Coronary artery (tissue), 2 donors: ENCODE measurements at places on chromosomes 5 and 9.

DNA sequence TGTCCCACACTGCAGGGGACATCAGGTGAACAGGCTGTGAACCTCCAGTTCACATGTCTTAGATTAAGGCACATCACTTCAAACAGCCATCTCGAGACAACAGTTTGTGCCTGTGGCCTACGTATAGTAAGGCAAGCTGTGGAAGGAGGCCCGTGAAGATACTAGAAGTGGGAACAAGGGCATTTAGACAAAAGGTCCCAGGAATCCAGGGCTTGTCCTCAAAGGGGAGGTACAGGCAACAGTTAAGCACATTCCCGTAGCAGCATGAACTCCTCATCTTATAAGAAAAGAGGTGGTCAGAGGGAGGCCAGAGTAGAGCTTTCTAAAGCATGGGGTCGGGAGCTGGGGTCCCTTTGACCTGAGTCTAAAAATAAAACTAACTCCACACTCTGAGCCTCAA, 122.5 kb upstream of the TRPM3 start:
- DNase-seq: no peak

DNA sequence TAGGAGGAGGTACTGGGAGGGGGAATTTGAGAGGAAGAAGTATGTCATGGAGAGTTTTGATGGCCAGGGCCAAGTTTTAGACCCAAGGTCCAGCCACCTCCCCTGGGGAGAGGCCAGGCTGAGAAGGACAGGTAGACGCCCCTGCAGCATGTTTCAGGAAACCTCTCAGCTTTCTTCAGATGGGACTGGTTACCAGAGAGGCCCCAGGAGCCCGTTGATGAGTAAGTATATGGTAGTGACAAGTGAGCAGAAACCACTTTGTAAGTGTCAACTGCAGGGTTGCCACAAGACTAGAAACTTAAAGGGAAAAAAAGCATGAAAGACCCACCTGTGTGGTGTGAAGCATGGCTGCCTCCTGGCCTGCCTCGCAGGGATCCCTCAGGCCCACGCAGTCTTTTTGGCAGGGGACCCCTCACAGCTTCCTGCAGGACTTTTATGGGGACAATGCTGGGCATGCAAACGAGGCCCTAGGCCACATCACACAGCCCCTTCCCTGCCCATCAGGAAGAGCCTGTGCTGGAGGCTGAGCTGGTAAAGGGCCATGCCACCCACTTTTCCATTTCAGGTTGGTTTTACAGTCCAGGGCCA, 255.9 kb downstream of the FSTL4 start:
- DNase-seq: peak; percentile 54

DNA sequence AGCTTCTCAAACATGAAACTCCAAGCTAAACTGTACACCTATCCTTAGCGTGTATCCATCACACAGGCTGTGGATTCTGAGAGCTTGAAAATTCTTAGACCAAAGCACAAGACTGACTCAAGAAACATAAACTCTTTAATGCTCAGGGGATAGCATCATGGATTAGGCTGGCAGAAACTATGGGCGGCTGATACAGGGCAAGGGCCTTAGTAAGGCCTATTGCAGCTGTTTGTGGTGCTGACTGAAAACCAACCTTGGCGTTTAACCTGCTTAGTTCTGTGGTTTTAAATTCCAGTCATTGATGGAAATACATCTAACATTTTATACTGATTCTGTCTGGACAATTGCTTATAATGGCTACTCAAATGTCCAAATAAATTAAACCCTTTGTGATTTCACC, 183.7 kb downstream of the TLR4 start:
- DNase-seq: no peak

DNA sequence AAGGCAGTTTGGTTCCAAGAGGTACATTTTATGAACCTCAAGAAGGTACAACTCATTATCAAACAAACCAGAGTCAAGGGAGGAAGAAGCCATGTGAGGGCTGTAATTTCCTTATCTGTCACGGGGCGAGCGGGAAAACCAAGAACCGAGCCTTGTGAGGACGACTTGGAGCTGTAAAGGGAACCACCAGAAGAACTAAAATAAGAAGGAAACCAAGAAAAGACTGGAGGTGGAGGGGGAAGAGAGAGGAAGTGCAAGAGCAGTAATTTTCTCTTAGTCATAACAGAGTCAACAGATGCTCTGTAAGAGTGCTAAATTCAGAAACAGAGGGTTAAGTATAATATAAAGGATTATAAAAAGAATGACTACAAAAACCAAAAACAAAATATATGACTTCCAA, 127.1 kb downstream of the DIRAS2 start:
- no peak for DNase-seq

DNA sequence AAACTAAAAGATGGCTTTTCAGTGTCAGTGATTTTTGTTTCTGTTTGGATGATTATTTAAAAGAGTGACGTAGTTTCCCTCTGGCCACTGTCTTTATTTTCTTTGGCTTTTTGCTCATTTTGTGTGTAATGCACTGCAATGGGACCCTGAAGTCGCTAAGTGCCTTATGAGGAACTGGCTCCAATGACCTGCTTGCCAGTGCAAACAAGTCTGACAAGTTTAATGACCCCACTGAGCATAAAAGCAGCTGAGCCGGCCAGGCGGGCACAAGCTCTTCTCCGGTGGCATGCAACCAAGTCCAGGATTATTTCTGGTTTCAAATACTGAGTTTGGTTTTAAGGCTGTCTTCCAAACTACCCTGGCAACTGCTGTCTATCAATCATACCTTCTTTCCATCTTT, 15.6 kb upstream of the GNA14 start:
- DNase-seq: no peak

DNA sequence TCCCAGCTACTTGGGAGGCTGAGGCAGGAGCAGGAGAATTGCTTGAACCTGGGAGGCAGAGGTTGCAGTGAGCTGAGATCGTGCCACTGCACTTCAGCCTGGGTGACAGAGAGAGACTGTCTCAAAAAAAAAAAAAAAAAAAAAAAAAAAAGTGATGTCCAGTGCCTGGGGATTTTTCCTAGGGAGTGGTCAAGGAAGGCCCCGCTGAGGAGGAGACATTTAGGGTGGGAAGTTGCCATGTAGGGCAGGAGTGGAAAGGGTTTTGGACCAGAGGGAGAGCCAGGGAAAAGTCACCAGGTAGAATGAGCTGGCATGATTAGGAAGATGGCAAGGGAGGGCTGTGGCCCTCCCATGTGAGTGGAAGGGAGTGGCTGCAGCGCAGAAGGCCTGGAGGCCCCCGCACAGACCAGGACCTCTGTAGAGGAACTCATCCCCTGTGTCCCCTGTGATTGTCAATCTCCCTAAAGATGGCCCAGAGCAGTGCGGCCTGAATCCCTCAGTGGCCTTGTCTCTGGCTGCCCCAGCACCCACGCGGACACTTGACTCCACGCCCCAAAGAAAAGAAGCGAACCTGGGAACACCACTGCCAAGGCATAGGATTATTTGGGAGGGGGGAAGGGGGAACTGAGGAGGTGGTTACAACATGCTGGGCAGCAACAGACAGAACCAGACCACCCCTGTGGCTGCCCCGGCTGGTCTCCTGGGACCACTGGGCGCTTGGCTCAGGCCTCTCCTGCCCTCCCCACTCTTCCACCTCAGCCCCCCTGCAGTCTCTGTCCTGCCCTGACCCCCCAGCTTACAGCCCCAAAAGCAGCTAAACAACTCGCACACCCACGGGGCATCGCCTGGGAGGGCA, 2.6 kb upstream of the SQSTM1 start:
- no peak for DNase-seq

DNA sequence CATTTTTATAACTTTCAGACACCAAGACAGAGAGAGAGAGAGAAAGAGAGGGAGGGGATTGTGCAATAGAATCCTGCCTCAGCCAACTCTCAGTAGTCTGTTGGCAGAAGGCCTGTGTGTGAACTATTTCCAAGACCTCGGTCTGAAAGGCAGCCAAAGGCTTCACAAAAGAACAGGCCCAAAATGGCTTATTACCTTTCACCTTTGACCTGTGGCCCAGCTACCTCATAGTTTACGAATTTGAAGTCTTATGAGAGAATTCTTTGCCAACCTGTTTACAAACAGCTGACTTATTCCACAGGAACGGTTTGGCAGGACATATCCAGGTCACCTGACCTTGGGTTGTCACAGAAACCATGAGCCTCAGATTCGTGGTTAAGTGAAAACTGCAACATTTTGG, 48.6 kb downstream of the NR2F1-AS1 start:
- peak; percentile 77 for DNase-seq

GRCh38 chr9:133075925-133076630, 14.3 kb downstream of the CEL start:
- no peak for DNase-seq

- DNase-seq: no peak
Observed at GRCh38 chr9:109771087-109771486, 8.9 kb upstream of the PALM2AKAP2 start.

- DNase-seq: no peak
Observed at GRCh38 chr5:55327281-55327680, 19.5 kb downstream of the MTREX start.

DNA sequence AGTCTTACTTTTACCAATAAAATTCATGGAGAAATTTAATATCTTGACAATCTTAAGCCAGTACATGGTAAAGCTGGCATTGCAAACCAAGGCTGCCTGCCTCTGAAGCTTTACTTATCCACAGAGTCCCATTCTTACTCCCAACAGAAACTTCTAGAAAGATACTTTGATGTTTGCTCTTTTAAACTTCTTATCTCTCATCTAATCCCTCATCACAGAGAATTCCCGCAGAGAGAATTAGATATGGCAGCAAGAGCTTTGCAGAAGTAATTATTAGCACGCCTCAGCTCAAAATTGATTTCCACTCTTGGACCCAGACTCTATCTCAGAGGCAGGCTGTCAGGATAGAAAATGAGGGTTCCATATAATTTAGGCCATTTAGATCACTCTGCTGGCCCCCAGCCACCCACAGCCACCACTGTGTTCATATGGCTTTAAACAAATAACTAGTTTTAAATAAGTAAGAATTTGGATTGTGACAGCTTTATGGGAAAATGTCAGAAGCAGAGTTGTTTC, 37.9 kb upstream of the GAS1 start:
- no peak for DNase-seq

GRCh38 chr9:99954819-99955218, 48.4 kb downstream of the STX17 start:
- no peak for DNase-seq

DNA sequence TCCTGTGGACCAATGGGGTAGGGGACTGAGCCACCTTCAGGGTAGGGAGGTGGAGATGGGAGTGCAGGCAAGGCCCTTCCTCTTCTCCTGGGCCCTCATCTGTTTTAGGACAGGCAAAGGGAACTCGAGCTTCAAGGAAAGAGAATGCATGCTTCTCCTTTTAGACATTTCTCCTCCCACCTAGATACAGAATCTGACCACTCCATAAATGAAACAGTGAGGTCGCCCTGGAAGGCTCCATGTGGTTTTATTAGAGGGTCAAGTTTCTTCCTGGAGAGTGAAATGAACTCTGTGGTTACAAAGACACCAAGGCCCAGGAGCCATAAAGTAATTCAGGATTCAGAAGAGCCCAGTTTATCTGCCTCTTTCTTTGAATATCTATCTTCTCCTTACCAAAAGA, 14.9 kb downstream of the LHFPL2 start:
- no peak for DNase-seq

DNA sequence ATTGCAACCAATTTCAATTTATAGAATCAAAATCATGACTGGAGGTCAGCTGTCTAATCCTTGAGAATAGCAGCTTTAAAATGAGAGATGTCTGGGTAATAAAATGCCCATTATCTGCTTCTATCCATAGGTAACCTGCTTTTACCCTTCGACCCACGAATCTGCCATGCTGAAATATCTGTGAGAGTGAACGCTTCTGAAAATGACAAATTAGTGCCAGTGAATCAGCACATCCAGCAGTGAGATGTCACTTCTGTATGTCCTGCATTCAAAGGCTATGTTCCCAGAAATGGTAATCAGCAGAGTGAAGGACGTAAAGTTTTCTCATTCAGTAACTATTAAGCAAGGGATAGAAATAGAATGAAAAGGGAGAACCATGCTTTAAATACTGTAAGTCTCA, 532.4 kb upstream of the ITGA1 start:
- DNase-seq: no peak
